ENCODE measurements at places on chromosomes 1 and 21.
A peak's percentile ranks its signal among the peaks of the same experiment; 100 is the strongest.

- DNase-seq: no peak
Measured at GRCh38 chr1:59596432-59596831, 218.3 kb upstream of the HOOK1 start.

- no peak for DNase-seq
Measured at GRCh38 chr1:100177295-100178041, 588 bp downstream of the LRRC39 start.

GRCh38 chr1:70738624-70739023 is 309.0 kb downstream of the PTGER3 start:
- peak; percentile 36 for DNase-seq

- DNase-seq: no peak
Measured at GRCh38 chr21:26140164-26140579, 30.4 kb downstream of the APP start.

GRCh38 chr1:43592051-43592665 is 57.8 kb upstream of the KDM4A start:
- no peak for DNase-seq

GRCh38 chr1:175303201-175303707 is 110.7 kb upstream of the KIAA0040 start:
- DNase-seq: no peak

- DNase-seq: peak; percentile 82
Measured at GRCh38 chr21:23633447-23633940, 1973.8 kb downstream of the MRPL39 start.

GRCh38 chr1:203120325-203121153 is 7.0 kb upstream of the ADORA1 start:
- no peak for DNase-seq

GRCh38 chr1:230377324-230377723 is 48.8 kb downstream of the PGBD5 start:
- no peak for DNase-seq

DNA sequence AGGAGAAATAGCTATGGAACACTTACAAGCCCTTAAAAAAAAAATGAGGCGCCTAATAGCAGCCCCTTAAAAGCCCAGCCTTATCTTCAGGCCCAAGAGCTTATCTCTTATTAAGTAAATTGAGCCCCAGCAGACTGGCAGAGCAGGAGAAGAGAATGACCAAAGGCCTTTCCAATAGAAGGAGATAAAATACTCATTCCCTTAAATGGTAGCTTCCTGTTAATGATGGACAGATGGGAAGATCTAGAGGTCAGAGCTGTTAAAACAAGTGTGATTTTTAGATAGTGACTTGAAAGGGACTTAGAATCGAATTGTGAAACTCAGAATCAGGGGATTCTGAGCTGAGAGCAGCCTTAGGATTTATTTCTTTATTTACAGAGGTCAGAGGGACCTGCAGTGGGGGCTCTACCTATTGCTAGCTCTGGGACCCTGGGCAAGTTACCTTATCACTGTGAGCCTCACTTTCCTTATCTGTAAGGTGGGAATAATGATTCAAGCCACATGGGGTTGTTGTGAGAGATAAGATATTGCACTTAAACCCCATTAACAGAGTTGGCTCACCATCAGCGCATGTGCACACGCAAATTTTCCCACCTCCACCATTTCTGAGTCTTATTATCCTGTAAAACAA is 101.3 kb upstream of the C8B start:
- DNase-seq: no peak

- DNase-seq: peak; percentile 57
Measured at GRCh38 chr21:41045534-41046268, 122.3 kb upstream of the BACE2 start.

GRCh38 chr21:27062443-27062842 is 95.6 kb upstream of the ADAMTS5 start:
- no peak for DNase-seq

DNA sequence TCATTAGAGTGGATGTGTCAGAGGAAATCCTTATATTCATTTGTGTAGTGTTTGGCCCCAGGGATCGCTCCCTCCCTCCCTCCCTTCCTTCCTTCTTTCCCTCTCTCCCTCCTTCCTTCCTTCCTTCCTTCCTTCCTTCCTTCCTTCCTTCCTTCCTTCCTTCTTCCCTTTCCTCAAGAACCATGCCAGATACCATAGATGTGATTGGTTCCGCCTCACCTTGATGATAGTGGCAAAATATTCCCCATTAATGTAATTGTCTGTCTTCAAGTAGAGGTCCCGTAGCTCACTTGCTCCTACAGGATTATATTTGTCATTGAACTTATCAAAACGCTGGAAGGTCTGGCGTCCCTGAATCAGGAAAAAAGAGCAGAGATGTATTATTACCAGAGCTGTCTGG is 7.8 kb upstream of the DENND2C start:
- DNase-seq: no peak

DNA sequence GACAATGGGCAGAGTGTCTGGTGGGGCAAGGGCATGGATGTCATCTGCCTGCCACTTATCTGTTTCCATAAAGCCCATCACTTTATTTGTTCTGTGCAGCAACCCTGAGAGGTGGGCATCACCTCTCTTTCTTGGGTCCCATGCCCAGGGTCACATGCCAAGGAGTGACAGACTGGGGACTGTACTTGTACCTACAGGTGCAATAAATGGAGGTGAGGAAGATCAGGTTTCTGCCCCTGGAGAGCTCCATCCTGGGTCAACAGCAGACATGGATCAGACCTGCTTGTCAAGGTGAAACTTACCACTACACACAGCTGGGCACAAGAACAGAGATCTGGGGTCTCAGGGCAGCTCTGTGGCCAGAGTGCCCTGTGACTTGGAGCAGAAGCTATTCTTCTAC is 18.4 kb upstream of the PRDM16 start:
- no peak for DNase-seq

GRCh38 chr1:190303501-190303900 is 174.2 kb downstream of the BRINP3 start:
- DNase-seq: no peak

GRCh38 chr1:15282810-15283474 is 35.9 kb downstream of the FHAD1 start:
- no peak for DNase-seq

GRCh38 chr1:244405856-244406255 is 45.9 kb downstream of the ADSS2 start:
- DNase-seq: no peak

DNA sequence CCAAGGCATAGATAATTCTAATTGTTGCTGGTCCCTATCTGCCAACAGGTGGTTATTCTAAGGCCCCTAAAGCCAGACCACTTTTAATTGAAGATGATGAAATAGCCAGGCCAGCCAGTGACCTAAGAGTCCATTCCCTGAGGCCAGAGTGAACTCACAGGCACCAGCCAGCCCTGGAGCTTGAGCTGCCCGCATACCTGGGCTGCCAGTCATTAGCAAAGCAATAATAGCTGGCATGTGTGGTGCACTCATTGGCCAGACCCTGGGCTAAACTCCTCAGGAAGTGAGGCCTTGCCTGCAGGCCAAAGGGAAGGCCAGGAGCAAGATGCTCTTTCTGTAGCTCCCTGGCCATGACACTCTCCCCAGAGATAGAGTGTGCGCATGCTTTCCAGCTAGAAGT is 180.4 kb upstream of the KLHDC7A start:
- DNase-seq: no peak

DNA sequence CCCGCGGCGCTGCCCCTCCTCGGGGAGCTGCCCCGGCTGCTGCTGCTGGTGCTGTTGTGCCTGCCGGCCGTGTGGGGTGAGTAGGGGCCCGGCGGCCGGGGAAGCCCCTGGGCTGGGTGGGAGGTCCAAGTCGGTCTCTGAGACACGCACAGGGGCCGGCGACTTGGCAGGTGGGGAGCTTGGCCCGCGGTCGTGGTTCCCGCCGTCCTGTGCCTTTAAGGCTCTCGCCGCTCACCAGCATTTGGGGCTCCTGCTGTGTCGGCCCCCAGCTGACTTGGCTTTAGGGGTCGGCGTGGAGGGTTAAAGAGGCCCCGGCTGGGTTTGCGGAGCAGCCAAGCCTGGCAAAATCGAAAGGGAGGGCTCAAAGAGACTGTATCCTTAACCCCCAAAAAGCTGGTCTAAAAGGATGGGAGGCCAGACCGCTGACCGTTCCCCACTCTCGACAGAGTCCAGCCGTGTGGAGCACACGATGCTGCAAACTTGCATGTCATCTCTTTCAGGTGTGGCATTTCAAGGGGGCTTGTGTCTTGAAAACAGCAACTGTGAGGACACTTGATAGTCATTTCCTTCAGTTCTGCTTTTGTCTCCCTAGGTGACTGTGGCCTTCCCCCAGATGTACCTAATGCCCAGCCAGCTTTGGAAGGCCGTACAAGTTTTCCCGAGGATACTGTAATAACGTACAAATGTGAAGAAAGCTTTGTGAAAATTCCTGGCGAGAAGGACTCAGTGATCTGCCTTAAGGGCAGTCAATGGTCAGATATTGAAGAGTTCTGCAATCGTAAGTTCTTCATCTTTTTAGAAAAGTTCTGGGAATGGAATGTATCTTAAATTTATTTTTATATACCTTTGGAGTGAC is 540 bp downstream of the CD55 start:
- DNase-seq: peak; percentile 39

DNA sequence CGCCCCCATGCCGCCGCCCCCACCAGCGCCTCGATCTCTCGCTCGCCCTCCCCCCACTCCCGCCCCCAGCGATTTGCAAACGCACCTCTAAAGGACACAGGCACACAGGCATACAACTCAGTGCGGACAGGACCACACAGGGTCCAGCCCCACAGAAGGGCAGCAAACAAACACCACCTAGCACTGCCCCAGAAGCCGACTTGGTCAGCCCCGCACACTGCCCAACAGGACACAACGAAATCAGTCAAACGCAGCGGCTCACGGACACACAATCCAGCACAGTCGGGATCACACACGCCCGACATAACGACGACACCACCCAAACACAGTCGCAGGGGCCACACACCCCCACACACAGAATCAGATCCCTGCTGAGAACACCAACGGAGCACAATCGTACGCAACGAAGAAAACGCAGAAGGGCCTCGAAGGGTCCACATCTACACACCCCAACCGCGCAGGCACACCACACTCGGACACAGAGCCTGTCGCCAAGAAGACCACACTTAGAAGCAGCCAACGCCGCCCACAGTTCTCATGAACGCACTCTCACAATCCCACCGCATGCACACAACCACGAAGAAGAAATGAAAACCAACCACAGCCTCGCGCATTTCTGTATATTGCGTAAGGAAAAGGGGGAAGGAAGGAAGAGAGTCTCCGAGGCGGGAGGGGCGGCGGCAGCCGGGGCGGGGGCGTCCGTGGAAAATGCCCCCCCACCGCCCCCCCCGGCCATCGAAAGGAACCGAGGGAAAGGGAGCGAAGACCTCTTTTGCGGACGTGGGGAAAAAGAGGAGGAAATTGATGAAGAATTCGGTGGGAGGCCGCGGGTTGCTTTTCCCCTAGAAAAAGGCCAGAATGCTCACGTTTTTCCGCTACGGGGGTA is 481 bp downstream of the TAL1 start:
- DNase-seq: peak; percentile 66

- DNase-seq: no peak
Measured at GRCh38 chr21:14244911-14245310, 29.0 kb downstream of the RBM11 start.

DNA sequence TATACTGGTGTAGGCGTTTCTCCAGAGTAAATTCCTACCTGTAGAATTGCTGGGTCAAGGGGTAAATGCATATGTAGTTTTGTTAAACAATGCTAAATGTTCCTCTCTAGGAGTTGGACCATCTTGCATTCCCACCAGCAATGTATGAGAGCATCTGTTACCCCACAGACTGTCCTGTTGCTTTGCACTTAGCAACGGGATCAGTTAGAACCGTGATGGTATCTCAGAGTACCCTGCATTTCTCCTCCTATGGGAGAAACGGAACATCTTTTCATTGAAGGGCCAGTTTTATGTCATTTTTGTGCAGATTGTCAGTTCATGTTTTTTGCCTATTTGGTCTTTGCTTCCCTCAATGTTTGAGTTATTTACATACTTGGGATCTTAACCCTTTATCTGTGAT is 18.0 kb upstream of the RIPPLY3 start:
- DNase-seq: no peak

GRCh38 chr1:173005196-173005864 is 45.4 kb downstream of the TNFSF18 start:
- DNase-seq: no peak

DNA sequence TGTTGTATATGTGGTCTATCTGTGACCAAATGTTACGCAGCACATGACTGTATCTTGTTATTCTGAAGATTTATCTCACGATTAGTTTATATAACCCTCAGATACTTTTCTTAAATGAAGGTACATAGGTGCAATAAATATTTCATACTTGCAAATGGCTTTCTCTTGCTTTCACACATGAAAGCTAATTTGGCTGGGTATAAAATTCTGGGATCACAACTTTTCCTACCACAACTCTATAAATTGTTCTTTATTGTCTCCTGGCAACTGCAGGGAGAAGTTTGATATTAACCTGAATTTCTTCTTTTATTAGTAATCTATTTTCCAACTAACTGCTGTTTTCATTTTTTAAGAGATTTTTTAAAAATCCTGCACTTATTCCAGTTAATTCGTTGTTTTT is 58.9 kb downstream of the KCNK2 start:
- DNase-seq: no peak

DNA sequence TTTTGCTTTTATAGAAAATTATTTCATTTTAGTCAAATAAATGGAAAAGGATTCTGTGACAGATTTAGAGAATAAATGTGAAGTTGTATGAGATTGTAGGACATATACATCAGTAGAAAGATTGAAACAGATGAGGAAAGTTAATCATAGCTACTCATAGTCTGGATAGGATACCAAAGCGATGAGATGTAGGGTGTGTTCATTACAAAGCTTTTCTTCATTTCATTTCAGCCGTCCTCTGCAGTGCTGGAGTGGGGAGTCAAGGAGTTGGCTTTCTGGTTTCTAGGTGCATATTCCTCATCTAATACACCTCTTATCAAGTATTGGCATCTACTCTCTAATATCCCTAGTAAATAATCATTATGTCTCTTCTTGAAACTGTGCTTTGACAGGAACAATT is 149.5 kb upstream of the NEGR1 start:
- no peak for DNase-seq

DNA sequence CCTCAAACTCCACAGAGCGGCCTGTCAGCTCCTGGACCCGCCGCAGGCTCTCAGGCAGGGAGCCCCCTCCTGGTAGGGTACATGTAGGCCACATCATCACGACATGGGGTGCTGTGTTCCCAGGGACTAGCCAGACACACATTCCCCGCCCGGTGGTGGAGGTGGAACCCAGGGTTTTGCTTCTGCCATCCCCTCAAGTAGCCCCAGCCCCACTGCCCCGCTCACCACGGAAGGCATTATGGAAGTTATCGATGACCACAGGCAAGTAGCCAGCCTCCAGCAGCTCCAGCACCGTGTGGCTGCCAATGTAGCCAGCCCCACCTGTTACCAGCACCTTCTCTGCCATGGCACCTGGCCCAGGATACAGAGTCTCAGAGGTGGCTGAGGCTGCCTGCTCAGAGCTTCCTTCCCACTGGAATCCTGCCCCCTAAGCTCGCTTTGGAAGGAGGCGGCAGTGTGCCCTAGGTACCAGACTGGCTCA is 1.9 kb downstream of the GALE start:
- no peak for DNase-seq

Data from brain (organoid and tissue), 16 donors.